ENCODE measurements at places on chromosomes 11 and 22.

DNA sequence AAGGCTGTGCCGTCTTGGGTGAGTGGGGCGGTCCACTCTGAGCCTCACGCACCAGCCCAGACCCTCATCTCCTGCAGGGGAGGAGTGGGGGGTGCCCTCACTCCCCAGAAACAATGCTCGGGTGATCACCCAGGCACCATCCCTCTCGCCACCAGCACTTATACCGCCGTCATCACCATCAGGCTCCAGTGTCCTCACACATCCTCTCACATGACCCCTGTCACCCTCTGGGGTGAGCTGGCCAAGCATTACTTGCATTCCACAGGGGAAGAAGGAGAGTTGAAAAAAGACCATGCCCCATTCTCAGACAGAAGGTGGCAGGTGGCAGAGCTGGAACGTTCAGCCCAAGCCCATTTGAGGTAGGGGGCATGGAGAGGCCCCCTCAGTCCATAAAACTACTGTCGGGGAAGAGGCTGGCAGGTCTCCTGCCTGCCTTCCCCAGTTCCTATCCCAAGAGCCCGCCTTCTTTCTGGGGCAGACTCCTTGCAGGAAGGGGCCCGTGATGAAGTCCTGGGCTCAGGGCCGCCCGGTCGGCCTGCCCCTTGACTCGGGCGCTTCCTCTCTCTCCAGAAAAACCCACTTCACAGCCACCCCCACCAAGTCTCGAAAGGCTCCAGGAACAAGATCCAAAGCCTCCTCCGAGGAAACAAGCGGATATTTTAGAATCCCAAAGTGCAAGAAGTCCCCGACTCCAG is 153.3 kb downstream of the DSCAML1 start:
- DNase-seq, result no peak

- no peak for DNase-seq
These were observed 30.6 kb downstream of the ADAMTS8 start for GRCh38 chr11:130397780-130398179.

GRCh38 chr11:10494636-10495463 is 39.8 kb downstream of the AMPD3 start:
- DNase-seq, result peak; percentile 11

DNA sequence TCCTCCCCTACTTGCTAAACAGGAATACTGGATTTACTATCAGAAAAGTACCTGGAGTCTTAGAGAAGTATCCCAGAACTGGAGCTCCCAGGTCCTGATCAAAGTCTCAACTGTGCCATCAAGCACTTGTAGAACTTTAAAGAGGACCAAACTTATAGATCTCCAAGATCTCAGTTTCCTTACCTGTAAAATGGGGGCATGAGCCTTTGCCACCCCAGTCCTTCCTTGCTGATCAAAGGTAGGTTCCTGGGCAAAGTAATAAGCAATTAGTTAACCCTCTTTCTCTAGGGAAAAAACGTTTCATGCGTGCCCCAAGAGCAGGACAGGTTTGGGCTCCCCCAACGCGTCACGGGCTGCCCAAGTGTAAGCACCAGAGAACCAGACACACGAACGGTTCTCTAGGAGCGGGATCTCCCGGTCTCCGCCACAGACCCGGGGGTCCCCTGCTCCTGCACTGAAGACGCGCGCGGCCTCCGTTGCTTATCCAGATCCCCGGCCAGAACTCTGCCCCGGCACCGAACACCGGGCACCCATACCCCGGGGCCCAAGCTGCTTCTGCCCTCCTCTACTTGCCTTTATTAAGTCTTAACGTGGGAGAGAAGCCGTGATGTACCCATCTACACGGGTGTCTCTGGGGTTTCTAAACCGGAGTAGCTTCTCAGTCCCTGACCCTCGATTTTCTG is 505 bp downstream of the ZNF214 start:
- no peak for DNase-seq

DNA sequence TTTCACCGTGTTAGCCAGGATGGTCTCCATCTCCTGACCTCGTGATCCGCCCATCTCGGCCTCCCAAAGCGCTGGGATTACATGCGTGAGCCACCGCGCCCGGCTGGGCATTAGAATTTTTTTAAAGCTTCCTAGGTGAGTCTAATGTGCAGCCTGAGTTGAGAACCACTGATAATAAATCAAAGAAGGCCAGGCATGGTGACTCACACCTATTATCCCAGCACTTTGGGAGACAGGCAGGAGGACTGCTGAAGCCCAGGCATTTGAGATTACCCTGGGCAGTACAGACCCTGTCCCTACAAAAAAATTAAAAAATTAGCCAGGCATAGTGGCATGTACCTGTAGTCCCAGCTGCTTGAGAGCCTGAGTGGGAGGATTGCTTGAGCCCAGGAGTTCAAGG is 13.7 kb downstream of the MEI1 start:
- DNase-seq, result no peak

DNA sequence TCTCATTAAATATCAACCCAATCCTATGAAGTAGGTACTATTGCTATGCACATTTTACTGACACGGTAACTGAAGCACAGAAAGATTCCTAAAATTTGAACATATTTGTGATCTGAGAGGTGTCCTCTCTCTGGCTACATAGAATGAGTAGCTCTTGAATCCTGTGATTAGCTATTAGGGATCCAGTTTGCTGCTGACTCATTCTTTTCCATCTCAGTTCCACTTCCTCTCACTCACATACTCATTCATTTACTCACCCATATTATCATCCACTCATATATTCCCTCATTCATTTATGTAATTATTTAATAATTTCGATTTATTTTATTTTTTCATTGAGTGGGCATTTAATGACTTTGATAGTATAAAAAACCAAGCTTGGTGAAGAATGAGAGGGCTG is 42.7 kb downstream of the OR5B17 start:
- DNase-seq, result no peak

- DNase-seq, result no peak
These were observed 67.4 kb downstream of the ANO3 start for GRCh38 chr11:26399336-26399735.

DNA sequence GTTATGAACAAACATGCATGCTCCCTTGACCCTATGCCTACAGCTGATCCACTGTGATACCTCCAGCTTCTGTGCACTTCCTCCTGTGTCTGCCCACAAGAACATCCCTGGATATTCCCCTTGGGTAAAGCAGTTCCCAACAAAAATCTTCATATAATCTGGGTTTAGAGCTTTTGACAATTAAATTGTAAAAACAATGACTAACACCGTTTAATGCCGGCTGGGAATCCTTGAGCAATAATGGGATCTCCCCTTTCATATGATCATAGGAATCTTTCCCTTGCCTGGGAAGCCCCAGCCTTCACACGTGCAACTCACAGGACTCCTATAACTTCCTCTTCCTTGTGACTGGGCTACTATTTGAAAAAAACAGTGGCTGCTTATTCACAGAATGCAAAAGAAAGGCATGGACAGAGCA is 6.3 kb upstream of the ZC3H12C start:
- DNase-seq, result no peak

GRCh38 chr11:134554861-134555260 is 142.8 kb upstream of the B3GAT1 start:
- no peak for DNase-seq

DNA sequence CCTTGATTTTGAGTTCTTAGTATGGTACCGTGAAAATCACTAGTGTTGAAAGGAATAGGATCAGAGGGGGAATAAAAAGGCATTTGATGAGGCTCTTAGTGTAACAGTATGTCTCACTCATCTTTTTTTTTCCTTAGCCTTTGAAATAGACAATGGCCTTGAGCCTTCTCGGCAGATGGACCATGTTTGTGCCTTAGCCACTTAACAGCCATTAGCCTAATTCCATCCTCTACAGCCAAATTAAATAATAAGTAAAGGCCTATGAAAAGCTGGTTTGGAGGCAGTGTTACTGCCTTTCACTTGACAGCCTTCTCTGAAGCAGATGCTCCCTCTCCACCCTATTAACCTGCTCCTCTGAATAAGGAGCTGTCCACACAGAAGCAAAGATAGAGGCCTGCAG is 580.7 kb downstream of the NTM start:
- no peak for DNase-seq

GRCh38 chr11:115217726-115218311 is 286.4 kb downstream of the CADM1 start:
- no peak for DNase-seq

GRCh38 chr22:43835736-43836135 is 23.6 kb upstream of the EFCAB6 start:
- no peak for DNase-seq

GRCh38 chr22:18024276-18024939 is at the start of gene MICAL3:
Gene MICAL3, minus strand, starts transcription at chr22:18024561. Its CDS starts 117,749 bp downstream, at chr22:17906812.
- DNase-seq, result peak; percentile 61

- no peak for DNase-seq
These were observed 12.6 kb downstream of the MPST start for GRCh38 chr22:37032134-37032534.

DNA sequence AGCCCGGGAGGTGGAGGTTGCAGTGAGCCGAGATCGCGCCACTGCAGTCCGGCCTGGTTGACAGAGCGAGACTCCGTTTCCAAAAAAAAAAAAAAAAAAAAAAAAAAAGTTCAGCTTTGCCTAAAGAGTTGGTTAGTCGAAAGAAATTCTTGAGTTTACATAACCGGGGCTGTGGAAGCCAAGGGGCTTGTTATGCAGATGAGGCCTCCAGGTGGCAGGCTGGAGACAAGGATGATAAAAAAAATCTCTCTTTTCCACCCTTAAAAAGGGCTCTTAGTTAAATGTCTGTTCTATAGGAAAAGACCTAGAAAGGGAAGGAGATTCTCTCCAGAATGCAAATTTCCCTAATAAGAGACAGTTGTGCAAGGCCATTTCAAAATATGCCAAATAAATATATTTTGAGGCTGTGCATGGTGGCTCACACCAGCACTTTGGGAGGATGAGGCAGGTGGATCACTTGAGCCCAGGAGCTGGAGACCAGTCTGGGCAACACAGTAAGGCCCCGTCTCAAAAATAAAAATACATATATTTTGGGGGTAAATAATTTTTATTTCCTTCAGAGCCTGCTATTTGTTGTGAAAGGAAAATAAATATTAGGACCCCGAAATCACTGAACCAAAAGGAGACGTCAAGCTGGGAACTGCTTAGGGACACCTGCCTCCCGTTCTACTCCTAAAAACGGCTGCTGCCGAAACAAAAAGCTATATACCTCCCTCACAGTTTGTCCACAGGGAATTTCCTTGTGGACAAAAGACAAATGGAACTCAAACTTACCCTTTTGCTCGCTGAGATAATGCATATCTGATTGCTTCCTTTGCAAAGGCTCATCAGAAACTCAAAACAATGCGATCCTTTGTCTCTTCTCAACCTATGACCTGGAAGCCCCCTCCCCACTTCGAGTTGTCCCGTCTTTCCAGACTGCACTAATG is 2.4 kb upstream of the IFITM2 start:
- peak; percentile 58 for DNase-seq

DNA sequence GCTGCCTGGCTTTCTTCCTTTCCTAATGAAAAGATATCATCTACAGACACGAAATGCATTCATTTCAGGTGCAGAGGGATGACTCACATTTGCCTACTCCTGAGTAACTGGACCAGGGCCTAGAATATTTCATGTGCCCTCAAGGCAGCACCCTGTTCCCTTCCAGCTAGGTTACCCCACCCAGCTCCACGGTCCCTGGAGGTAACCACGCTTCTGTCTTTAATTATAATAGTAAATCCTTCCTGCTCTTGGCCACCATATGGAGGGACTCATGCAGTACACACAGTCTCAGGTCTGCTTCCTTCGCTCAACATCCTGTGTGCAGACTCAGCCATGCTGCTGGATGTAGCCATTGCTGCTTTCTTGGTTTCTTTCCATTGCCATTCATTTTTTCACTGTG is 22.3 kb downstream of the DHCR7 start:
- DNase-seq, result no peak

- no peak for DNase-seq
These were observed 6.3 kb upstream of the SYNGR1 start for GRCh38 chr22:39343259-39344045.

- DNase-seq, result no peak
These were observed 17.0 kb downstream of the IMMP1L start for GRCh38 chr11:31492320-31492913.

GRCh38 chr11:84289381-84289906 is 1003.3 kb upstream of the CCDC90B start:
- DNase-seq, result no peak

- no peak for DNase-seq
These were observed 156.5 kb downstream of the CEP164 start for GRCh38 chr11:117484156-117484555.

GRCh38 chr22:33573479-33573878 is 346.8 kb downstream of the LARGE1 start:
- DNase-seq, result no peak

DNA sequence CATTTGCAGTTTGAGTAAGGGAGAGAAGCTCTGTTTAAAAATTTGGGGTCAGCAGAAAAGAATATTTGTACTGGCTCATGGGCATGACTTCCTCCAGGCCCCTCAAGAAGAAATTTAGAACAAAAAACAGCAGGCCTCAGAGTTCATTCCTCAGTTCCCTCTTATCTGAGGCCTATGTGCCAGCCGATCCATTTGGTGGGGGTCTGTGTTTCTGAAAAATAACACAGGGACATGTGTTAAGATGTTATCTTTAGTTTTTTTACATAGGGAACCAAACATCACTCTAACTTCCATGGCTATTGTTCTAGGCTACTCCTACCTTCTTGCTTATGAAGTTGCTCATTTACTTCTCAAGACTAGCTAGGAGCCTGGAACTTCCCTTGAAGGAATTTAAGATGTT is 16.2 kb upstream of the HSD17B12 start:
- DNase-seq, result no peak

GRCh38 chr11:61626580-61627380 is 45.9 kb upstream of the SYT7 start:
- DNase-seq, result no peak

DNA sequence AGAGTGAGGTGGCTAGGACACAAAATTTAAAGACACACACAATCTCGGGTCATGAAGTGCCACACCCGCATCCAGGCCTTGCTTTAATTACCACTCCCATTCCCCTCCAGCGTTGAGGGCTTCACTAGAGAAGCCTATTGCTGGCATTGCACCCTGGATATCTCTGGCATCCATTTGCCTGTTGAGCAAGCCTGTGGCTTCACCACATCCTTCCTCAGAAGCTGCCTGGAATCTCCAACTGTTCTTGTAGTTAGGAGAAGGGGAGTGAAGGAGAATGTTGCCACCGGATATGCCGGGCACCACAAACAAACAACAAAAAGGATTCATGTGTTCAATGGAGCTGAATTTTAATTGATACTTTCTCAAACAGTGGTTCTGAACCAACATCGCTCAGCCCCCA is 34.4 kb upstream of the RCN1 start:
- DNase-seq, result no peak

Measured in D721Med (cell line).